A172 (cell line): ENCODE measurements at places on chromosomes 7 and 10.

DNA sequence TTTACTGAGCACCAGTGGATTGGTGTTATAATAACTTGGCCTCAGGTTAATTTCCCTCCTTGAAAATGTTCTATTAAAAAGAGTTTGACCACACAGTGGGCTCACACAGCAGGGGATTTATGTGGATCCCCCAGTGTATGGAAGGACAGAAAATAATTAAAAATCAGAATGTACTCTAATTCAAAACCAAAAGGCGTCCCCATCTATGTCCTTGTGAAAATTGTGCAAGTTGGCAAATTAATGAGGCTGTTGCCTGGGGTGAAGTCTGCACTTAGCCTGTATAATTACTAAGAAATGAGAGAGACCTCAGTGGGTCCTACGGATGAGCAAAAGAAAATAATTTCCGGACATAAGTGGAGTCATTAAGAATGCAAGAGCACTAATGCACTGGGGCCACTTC is 31.1 kb downstream of the PIK3CG start:
- DNase-seq, result no peak

- DNase-seq, result no peak
These were observed 139.6 kb upstream of the UNC5B start for GRCh38 chr10:71072823-71073210.

DNA sequence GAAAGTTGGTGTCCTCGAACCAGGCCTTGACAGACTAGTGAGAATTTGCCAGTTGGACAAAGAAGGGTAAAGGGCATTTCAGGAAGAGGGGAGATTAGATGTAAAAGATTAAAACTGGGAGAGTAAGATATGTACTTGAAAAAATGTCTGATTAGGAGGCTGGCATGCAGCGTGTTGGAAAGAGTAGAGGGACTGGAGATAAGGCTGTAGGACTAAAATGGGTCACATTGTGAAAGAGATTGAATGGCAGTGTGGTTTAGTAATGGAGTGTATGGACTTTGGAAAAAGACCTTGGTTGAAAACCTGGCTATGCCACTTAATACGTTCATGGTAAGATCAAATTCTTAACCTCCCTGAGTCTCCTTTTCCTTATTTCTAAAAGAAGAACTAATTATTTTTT is 14.1 kb downstream of the CREM start:
- no peak for DNase-seq

DNA sequence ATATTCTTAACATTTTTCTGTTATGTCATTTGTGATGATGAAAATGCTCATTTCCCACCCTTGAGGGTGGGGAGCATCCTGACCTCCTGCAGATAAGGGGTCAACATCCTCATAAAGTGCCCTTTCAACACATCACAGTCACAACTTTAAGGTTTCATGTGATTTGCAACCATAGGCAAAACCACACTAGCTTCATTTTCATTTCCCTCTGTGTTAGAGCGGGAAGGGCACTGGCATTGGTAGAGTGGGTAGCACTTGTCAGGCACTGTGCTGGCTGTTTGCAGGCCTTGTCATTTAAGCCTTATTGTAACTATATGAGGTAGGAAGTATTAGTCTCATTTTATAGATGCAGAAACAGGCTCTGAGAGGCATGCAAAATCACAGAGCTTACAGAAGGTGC is 39.8 kb downstream of the PSMC2 start:
- no peak for DNase-seq

- no peak for DNase-seq
These were observed 73.3 kb downstream of the MICALL2 start for GRCh38 chr7:1385809-1386622.

DNA sequence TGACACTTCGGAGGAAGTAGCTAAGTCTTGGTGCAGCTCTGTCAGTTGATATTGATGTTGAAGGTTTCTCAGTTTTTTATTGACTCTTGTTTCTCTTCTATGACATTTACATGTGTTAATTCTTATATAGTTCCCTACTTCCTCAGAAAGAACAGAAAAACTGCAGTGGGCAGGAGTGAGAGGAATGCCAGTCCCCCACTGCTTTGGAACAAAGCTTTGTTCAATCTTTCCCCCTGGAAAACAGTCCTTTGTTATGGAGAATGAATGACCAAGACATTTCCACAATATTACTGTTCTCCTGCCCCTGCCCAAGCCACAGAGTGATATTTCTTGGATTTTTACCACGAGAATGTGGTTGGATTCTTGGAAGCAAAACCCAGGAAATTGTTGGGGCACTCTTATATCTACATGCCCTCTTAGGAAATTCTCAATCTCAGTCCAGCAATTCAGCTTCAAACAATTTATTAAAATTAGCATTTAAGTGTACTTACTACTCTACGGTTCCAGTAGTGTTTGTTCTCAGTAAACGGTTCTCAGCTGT is 258.0 kb upstream of the KCND2 start:
- DNase-seq, result no peak

DNA sequence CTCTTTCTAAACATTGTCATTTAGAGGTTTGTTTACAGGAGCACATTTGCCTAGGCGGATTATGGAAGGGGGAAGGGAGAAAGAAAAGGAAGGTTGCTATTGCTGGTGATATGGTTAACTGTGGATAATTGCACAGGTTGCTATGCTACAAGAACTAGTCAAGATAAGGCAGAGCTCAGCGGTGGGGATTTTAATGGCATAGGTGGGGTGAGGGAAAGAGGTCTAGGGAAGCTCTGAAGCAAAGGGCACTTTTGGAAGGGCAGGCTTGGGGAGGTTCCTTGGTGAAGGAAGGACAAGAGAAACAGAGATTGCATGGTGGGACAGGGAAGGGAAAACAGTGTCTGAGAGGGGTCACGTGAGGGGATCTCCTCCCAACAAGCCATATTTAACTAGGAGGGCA is 19.5 kb downstream of the HYAL4 start:
- no peak for DNase-seq

DNA sequence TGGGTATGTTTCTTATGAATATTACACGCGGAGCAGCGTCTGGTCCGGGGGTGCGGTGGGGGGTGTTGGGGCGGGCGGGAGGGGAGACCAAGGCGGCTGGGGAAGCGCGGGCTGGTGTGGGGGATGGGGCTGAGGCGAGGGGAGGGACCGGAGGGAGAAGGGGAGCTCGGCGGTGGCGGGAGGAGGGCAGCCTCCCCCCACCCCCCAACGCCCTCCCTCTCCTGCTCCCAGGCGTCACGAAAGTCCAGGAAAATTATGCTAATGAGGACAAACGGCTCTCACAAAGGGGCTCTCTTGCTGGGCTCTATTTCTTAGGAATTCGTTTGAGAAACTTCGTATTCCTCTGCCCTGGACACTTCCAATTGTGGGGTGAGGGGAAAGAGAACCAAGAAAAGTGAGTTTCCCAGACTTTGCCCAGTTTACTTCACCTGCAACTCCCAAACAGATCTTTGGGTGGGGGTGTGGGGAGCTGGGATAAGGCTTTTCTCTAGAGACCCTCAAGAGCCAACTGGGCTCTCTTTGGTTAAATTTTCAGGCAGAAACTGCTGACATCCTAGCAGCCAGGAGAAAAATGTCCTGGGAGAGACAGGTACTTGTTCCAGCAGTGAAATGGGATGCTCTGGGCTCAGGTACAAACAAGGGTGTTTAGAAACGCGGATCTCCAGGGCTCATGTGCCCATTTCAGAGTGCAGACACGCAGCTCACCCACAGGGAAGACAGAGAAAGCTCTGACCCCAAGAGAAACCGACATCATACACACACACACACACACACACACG is 11.7 kb upstream of the HOXA2 start:
- peak; percentile 37 for DNase-seq

- no peak for DNase-seq
These were observed 57.9 kb downstream of the ZNF22 start for GRCh38 chr10:45058580-45058979.

GRCh38 chr10:88069338-88069737 is 205.9 kb downstream of the PTEN start:
- DNase-seq, result no peak

DNA sequence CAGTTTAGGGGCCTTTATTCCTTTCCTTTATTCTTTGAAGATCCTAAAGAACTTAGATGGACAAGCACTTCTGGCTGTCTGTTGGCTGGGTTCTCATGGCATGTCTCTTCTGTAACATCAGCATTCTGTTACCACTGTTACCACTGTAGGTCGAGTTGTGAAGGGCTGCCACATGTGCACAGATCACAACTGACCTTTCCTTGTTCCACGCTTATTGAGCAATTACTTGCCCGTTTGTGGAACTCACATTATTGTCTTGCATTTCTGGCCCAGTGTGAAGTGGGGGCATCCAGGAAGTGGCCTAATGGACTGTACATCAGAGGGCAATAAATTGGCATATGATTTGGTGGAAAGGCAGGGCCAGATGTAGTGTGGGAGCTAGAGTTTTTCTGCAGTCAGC is 23.7 kb downstream of the GBF1 start:
- DNase-seq, result no peak

DNA sequence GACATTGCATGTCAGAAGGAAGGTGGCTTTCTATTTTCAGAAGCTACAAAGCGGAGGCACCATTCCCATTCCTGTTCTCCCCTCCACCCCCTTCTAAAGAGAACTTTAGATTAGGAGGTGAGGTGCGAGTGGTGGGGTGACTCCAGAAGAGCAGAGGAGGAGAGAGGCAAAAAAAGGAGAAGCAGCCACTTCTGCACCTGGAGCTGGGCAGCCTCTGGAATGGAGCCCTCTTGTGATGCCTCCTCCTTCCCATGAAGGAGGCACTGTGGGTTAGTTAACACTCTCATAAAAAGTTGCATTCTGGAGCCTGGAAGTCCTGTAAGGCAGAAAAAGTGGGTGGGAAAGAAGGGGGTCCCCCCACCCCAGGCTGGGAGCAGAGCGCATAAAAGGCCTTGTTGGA is 4.8 kb downstream of the PTF1A start:
- no peak for DNase-seq

- no peak for DNase-seq
These were observed 74.2 kb upstream of the EGR2 start for GRCh38 chr10:62890395-62890794.

GRCh38 chr7:77571801-77572200 is 34.7 kb downstream of the PTPN12 start:
- DNase-seq, result no peak

GRCh38 chr7:99457050-99457649 is 8.8 kb downstream of the ATP5MF start:
- DNase-seq, result no peak

DNA sequence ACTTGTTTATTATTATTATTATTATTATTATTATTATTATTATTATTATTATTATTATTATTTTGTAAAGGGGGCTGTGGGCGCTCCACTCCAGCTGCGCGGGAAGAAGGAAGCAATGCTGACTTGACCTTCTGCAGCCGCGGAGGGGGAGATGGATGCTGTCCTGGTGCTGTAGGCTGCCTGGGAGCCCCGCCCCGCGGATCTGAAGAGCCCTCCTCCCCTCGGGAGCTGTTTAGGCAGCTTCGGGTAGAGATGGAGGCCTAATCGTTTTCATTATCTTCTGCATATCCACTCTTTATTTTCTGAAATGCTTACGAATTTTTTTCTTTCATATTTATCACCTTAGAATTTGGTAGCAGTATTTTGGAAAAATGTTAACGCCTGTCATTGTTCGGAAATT is 101.2 kb upstream of the KLF6 start:
- peak; percentile 65 for DNase-seq

DNA sequence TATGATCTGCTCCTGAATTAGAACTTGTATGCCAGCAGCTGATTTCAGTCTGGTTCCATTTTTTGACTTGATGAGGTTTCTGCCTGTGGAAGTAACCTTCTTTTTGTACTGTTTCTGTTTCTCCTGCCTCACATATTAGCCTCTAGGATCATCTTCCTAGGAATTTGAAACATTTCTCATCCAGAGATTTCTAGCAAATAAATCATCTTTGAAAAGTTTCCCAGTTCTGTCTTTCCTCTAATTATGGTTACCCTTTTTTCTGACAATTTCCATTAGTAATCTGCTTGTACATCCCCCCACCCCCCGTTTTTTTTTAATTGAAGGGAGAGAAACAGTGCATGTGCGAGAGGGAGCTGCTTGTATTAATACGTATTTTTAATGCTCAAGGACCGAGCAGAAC is 92.2 kb downstream of the NRF1 start:
- no peak for DNase-seq

DNA sequence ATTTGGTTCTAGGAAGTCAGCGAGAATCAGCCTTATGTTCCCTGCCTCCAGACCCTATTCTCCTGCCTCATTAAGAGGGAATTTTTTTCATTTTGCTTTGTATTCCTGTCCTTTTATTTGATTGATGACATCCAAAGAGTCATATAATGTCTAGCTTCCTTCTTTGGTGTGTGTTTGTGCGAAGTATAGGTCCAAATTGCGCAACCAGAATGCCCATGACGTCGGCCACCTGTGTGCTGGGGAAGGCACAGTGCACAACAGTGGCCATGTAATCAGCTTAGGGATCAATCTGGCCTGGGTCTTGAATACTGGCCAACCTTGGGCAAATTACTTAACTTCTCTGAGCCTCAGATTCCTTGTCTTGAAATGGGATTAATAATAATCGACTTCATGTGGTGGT is 206.2 kb downstream of the VTI1A start:
- no peak for DNase-seq
